ENCODE measurements at places on chromosomes 6 and 20. TPM values are rescaled to one million over a fixed set of nuclear protein-coding genes. Genes with fewer than 3 reads are reported as not detected.

- DNase-seq: no peak
Measured at GRCh38 chr6:138093632-138094031, 13.6 kb downstream of the PERP start.

GRCh38 chr6:135043364-135043763 is 11.3 kb downstream of the HBS1L start:
- no peak for DNase-seq

DNA sequence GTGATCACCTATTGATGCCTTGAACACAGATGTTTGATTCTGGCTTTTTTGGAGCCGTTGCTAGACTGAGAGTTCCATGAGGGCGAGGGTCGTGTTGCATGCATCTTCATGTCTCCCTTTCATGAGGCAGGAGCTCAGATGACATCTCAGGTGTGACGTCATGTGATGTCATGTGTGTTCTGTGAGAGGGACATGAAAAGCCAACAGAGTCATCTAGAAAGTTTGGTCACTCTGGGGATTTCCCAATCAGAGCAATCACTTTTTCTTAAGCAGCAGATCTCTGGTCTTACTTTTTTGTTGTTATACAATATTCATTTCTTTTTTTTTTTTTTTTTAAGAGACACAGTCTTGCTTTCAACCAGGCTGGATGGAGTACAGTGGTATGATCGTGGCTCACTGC is 411.8 kb downstream of the PREX1 start:
- no peak for DNase-seq

GRCh38 chr20:21513881-21514540 is at the start of gene NKX2-2:
Gene NKX2-2 (minus strand): TSS chr20:21514064. CDS start chr20:21513669, 395 bp downstream.
- DNase-seq: no peak

- DNase-seq: no peak
Measured at GRCh38 chr6:40152701-40153436, 218.6 kb upstream of the MOCS1 start.

GRCh38 chr6:150666071-150666470 is 66.4 kb downstream of the PLEKHG1 start:
- DNase-seq: no peak

- no peak for DNase-seq
Measured at GRCh38 chr6:165849534-165850430, 186.7 kb upstream of the PDE10A start.

GRCh38 chr20:45968801-45969711 is 2.9 kb downstream of the ZNF335 start:
- no peak for DNase-seq

DNA sequence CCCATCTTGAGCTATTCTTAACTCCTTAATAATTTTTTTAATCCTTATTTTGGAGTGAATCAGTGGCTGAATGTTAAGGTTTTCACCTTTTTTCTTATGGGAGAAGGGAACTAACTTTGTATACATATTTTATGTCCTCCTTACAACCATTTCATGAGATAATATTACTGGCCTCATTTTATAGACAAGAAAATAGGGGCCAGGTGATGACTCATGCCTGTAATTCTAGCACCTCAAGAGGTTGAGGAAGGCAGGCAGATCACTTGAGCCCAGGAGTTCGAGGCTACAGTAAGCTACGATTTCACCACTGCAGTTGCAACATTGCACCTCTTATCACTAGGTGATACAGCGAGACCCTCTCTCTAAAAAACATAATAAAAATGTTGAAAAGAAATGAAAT is 128.7 kb downstream of the TMEM242 start:
- DNase-seq: no peak

DNA sequence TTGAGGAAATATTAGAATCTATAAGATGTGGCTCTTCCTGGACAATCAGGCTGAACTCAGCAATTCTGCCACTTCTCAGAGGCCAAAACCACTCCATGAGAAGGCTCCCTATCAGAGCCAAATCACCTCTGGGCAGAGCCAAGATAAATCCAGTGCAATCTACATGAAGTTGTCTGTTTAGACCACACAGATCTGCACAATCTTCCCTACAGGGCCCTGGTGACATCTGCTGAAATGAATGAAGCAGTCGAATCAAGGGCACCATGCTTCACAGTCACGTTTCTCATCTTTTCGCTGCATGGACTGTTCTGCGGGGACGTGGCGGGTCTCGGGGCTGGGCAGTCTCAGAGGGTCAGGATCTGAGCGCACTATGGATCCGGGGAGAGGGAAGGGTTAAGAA is 60.1 kb upstream of the CD93 start:
- no peak for DNase-seq

DNA sequence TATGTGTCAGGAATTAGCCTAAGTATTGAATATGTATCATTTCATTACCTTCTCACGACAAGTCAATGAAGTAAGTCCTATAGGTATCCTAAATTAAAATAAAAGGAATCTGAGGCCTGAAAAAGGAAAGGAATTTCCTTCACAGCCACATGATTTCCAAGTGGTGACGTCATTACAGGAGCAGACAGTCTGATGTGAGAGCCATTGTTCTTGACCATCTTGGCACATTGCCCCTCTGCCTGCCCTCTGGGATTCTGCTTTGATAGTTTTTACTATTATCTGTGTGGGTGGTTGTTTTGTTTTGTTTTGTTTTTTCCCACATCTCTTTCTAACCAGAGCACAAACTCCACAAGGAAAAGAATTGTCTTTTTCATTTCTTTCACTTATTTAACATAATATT is 219.8 kb upstream of the UFL1 start:
- no peak for DNase-seq

GRCh38 chr20:34512955-34513419 is 3.2 kb upstream of the DYNLRB1 start:
- no peak for DNase-seq

- no peak for DNase-seq
Measured at GRCh38 chr6:149686230-149686629, 31.7 kb downstream of the LATS1 start.

The ANKRD66 gene
- not detected for total RNA-seq

The MMS22L gene
- total RNA-seq: 15.5 TPM

The TRIM15 gene
- not detected for total RNA-seq

The EPPIN gene
- total RNA-seq: not detected

The ASIP gene
- total RNA-seq: not detected

Data from glomerular endothelial cell (primary cell).